ENCODE measurements at places on chromosomes 11 and 22.
A peak's percentile ranks its signal among the peaks of the same experiment; 100 is the strongest.

DNA sequence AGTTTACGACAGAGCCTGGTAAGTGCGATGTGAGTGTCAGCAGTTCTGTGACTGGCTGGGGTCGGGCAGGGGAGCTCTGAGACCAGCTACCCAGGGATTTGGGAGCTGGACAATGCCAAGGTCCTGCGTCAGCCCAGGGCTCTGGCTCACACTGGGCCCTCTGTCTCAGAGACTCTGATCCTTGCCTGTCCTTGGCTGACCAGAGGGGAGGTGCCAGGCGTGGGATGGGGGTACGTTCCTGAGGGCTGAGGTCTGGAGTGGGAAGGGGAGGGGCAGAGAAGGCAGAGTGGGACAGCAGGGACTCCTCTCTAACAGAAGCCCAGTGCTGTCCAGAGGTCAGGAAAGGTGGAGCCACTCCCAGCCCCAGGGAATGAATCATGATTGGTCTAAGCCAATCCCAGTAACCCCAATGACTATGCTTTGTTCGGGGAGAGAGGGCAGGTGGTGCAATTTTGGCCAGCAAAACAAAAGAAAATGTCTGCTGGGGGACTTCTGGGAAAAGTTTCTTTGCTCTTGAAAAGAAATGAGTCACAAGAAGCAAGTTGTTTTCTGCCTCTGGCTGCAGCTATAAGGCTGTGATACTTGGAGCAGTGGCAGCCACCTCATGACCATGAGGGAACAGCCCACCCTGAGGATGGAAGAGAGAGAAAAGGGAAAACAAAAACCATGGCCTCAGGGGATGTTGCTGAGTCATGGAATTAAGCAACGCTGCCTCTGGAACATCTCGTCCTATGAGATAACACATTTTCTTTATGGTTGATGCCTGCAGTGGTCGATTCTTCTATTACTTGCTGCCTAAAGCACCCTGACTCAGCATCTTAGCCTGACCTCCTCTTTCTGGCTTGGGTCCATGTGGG is 108.3 kb downstream of the CHST1 start:
- DNase-seq = no peak

DNA sequence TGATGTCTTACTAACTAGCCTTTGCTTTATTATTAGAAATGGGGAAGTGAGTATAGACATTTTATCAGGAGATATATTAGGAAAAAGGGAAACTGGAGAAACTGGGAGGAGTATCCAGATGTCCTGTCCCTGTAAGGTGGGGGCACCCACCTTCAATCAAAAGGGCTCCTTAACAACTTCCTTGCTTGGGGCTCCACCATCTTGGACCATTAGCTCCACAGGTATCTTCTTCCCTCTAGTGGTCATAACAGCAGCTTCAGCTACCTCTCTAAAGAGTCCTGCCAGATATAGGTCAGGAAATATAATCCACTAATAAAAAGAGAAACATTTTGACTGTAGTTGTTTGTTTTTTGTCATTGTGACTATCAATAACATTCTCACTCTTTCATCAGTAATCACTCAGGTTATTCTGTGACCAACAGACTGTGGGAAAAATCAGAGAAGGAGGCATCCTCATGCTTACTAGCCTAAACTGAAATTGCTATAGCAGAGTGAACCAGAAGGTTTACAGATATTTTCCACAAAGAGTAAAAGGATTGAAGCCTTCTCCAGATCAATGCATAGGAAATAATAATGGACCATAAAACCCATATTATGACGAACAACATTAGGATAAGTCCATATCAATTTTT is 10.4 kb downstream of the OR51B4 start:
- DNase-seq = no peak

DNA sequence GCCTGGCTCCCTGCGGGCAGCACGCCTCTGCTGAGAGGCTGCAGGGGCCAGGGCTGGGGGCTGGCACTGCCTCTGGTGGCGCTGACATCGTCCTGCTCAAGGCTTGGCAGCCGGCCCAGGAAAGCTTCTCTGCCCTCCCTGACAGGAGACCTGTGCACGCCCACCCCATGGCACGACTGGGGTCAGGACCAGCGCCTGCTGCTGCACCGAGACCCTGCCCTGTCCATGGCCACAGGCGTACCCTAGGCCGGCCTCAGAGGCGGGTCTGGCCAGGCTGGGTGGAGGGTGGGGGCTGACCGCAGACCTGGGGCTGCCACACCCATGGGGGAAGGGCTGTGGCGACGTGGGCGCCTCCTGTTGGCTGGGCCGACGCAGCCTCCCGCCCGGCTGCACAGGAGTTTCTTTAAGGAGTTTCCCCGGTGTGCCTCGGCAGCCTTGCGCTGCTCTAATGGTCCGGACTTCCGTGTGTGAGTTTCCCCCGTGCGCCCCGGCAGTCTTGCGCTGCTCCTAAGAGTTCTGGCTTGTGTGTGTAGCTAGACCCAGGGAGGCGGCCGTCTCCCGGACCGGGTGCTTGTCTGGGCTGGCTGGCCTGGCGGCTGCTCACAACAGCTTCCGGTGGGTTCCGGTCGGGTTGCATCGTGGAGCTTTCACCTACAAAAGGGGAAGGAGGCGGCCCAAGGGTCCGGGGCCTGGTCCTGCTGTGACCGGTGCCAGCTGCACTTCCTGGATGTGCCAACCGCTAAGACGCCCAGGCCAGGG is 4.6 kb downstream of the TRABD start:
- DNase-seq = peak; percentile 70

DNA sequence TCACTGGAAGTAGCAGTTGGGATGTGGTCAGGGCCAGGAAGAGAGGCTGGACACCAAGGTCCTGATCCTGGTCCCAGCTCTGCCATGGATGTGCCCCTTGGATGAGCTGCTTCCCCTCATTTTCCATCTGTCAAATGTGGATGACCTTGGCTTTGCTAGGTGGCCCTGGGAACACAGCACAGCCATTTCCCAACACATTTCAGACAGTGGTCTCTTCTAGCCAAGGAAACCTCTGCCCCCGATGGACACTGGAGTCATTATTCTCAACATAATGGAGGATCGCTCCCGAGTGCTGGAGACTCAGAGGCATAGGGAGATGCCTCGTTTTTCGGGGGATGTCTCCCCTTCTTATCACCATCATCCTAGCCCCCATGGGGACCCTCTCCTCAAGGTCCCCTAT is 13.6 kb upstream of the MPPED1 start:
- no peak for DNase-seq

DNA sequence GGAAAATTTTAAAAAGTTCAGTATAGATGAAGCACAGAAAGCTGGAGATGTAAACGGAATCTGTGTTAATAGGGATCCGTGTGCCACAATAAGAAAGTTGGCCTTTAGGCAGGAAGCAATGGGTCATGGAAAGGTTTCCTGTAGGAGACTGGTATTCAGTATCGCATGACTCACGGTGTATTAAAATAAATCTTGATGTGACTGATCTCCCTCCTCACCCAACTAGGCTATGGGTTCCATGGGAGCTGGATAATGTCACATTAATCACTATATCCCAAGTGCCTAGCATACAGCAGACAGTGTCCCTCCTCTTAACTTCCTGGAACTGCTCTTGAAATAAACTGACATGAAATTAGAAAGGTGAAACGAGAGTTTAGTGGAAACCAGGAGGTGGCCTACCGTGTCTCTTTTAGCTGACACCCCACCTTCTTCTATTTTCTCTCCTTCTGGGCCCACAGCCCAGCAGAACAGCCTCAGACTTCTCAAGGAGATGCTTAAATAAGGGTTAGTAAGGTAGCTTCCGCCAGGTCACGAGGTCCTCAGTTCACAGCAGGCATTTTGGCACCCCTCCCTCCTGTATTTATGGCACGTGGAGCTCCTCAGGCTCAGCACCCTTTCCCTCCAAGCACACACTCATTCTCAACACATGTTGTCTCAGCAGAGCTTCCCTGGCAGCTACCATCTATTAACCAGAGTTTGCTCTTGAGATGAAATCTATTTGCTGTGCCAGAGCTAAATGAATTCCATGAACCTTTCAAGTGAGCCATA is 118.8 kb downstream of the NXPE2 start:
- no peak for DNase-seq

DNA sequence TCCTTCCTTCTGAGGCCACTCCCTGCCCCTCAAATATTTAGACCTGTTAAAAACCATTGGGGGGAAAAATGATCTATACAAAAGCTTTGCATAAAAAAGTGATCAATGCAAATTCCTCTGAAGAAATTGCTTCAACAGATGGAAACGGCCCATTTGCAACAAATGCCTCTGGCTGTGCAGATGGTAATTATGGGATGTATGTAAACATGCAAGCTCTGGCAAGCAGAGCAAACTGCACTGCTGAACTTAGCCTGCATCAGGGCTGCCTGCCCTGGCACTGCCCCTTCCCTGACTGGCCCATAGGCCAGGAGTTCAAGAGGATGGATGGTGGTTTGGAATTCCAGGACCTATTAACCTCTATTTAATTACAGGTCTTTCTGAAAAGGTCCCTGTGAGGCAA is 388.7 kb downstream of the MIAT start:
- no peak for DNase-seq

GRCh38 chr11:116917632-116918031 is 80.2 kb upstream of the APOA1 start:
- no peak for DNase-seq

- no peak for DNase-seq
These were observed 10.3 kb downstream of the ZBED4 start for GRCh38 chr22:49863931-49864330.

DNA sequence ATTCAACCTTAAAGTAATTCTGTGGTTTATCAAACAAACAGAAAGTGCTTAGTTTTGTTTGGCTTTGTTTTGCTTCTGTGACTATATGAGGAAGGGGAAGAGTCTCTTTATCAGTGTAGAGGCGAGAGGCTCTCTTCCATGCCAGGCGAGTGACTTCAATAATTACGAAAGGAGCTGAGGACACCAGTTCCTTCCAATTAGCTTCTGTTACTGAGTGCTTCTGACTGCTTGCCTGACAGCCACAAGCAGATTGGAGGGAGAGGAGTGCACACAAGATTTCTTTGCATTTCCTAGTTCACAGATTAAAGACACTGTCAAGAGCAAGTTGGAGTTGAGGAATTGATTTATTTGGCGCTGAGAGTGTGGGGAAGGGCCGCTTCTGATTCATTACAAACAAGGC is 1484.5 kb upstream of the TENM4 start:
- no peak for DNase-seq

GRCh38 chr11:35171226-35171625 is 32.3 kb downstream of the CD44 start:
- no peak for DNase-seq

- peak; percentile 56 for DNase-seq
These were observed 64.8 kb downstream of the STIM1 start for GRCh38 chr11:3920148-3920852.

- DNase-seq = no peak
These were observed 411.0 kb upstream of the NARS2 start for GRCh38 chr11:78985663-78986062.

DNA sequence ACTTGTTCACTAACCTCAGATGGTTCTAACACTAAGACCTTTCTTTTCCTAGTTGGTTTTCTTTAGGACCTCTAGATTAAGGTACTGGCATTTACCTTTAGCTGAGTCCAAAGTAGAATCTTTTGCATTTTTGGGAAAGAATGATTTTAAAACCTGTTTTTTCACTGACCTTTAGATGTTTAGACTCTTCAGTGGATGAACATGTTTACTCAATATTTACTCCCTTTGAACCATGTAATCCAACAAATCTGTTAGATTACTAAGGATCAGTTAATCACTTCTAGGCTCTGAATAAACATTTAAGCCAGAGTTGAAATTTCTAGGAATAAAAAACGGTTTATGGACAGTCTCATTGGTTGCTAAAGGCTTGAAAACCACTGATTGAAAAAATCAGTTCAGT is 6.2 kb downstream of the TMEM135 start:
- DNase-seq = no peak

DNA sequence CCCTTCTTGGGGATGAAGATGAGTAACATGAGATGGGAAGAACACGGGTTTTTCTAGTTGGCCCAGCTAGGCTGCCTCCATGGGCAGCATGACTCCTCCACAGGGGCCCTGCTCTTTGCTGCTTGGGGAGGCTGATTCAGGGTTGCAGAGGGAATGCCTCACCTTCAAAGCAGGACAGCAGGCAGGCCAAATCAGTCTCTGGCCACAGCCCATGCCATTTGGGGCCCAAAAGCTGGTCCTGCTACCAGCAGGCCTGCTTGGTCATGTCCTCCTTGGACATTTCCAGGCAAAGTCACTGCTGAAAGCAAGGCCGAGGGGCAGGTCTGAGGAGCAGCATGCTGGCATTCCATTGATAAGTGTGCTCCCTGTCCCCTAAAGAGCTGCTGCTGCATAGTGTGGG is 13.8 kb upstream of the MAPK8IP1 start:
- DNase-seq = no peak

DNA sequence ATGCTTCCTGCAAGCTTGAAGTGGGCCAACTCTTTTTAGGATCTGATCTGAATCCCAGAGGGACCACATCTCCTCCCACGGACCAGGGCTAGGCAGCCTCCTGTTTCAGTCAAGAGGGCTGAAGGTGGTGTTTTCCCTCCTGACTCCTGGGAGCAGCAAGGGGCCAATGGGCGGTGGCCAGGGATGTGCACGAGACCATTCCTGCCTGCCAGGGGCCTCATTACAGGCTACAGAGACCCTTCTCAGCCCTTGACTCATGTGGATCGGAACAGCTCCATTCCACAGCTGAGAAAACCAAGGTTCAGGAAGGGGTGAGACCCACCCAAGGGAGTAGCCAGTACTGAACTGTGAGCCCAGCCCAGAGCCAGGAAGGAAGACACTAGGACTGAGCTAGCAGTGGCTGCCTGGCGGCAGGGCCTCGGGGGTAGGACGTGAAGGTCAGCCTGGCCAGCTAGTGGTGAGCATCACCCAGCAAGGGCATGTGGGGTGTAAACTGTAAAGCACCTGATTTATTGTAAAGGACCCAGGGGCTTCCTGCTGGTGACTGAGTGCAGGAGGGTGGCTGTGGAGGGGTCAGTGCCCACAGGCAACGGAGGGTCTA is 3.4 kb upstream of the P2RY6 start:
- DNase-seq = no peak

DNA sequence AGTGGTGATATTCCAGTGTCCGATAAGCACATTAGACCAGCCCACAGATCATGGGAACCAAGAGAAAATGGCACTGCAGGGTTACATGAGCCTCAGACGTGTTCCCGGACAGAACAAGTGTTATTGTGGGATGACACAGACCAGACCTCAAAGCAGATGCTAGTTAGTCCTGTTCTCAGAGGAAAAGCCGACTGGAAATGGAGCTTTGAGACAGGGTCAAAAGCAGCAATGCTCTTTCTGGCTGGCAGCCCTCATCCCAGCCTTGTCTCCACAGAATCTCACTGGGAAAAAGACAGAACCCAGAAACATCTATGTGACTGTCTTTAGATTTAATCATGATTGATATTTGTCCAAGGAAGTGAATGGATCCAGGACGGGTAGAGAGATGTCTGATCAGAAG is 506.8 kb downstream of the INSC start:
- no peak for DNase-seq

GRCh38 chr22:29154364-29155048 is 51.2 kb upstream of the EMID1 start:
- DNase-seq = peak; percentile 55

Measured in stimulated activated CD4-positive, alpha-beta T cell treated with anti-CD3 and anti-CD28 coated beads, Interleukin-12 subunit alpha, Interleukin-12 subunit beta, amount 100 ng/mL, for 4 hours (primary cell).